ENCODE measurements at places on chromosomes 1 and 21.

DNA sequence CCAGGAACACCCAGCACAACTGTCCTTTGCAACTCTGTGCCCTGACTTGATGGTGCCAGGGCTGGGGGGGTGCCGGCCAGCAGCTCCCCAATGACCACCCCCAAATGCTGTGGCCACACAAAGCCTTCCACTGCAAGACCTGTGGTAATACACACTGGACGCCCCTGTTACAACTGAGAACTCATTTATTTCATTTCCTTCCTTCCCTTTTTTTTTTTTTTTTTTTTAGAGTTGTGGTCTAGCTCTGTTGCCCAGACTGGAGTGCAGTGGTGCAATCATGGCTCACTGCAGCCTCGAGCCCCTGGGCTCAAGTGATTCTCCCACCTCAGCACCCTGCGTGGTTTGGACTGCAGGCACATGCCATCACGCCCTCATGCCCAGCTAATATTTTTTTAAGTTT, 25.2 kb downstream of the TP73 start:
- DNase-seq = no peak

DNA sequence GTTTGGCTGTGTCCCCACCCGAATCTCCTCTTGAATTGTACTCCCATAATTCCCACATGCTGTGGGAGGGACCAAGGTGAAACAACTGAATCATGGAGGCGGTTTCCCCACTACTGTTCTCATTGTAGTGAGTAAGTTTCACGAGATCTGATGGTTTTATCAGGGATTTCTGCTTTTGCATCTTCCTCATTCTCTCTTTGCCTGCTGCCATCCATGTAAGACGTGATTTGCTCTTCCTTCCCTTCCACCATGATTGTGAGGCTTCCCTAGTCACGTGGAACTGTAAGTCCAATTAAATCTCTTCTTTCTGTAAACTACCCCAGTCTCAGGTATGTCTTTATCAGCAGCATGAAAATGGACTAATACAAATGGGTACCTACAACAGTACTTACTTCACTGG, 73.5 kb downstream of the PIK3R3 start:
- DNase-seq = no peak

GRCh38 chr1:232223887-232224286, 406.0 kb downstream of the SIPA1L2 start:
- DNase-seq = no peak

DNA sequence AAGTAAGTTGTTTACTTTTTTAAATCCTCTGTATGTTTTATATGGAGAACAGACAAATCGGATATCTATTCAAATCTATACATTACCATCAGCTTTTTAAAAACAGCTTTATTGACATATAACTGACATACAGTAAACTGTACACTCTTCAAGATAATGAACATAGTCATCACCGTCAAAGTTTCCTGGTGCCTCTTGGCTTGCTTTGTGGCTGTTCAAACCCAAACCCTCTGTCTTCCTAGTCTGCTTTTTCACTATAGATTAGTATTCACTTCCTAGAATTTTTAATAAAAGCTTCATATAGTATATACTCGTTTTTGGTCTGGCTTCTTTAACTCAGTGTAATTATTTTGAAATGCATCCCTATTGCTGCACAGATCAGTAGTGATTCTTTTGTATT, 56.4 kb upstream of the TPTE start:
- no peak for DNase-seq

GRCh38 chr21:30996728-30997127, 41.5 kb downstream of the KRTAP19-8 start:
- DNase-seq = no peak

GRCh38 chr1:156809711-156810366, 6.8 kb downstream of the SH2D2A start:
- DNase-seq = no peak

DNA sequence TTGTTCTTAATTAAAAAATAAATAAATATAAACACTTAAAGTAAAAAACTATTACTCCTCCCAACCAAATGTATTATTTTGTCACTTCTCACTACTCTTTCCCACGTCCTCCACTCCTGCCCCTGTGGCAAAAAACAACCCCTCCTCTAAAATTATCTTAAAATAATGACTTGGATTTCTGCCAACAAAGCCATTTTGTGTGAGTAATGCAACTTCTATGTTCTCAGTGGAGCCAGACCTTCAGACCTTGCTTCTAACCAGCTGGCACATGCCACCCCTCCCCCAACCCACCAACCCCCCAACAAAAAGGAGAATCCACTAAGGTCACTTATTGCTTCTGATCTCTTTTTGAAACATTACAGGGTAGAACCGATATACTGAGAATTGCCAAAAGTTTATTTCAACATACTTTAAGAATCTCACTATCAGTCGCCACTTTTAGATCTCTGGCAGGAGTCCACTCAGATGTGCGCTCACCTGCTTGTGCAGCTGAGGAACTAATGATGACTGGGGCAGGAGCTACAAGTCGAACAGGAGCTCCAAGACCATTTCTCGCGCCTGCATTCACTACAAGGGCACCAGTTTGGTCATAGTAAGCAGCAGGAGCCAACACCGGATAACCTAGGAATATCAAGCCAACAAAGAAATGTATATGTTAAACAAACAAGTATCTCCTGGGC, 58.3 kb upstream of the SDC3 start:
- DNase-seq = no peak

DNA sequence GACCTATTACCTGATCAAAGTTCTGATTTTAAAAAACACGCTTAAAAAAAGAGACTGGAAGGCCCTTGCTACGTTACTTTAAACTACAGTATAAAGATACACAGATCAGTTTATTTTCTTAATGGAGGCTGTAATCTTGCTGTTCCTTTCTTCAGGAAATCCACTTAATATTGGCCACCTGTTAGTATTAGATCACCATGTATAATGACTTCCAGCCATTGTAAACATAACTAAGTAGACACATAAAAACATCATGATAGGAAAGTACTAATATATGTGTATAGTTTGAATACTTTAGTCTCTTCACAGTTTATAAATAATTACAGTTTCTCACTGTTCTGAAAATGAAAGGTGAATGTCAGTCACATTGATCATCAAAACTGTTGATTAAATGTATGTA, 68.6 kb downstream of the ADGRL2 start:
- DNase-seq = no peak
